Cerebellar nuclear complex (tissue), 1 donor: ENCODE measurements at places on chromosomes 1 and 21.

DNA sequence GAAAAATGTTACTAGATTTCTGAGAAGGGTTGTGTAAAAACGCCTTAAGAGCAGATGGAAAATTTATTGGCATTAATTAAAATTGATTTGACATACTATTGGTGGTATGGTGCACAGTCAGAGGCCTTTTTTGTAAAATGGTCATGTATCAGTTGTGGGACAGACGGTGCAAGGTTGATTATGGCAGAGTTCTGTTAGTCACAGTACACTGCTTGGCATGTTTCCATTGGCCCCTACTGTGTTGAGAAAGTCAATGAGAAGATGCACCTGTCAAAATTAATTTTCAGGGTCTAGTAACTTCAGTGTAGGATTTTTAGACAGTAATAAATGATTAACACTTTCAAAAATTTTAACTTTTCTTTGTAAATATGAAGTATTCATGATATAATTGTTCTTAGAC, 4.4 kb downstream of the B3GALT2 start:
- DNase-seq = peak; percentile 45

DNA sequence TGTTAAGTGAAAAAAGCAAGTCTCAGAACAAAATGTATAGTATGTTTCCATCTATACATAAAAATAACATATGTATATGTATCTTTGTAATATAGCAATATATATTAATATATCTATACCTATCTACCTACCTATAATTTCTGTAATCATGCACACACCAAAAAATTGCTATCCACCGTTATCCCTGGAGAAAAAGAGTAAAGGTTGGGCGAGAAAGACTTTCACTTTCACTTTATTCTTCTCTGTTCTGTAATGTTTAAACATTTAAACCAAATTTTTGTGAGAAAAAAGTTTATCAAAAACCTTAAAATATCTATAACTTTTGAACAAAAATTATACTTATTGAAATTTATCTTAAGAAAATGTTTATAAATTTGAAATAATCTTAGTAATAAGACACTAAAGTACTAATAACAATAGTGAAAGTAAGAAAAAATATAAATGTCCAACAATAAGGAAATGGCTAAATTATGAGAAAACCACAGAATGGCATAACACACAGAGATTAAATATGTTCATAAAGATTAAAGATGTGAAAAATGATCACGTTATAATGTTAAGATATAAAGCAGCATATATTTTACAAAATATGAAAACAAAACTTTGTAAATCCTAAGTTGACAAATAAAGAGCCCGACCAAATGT, 74.0 kb upstream of the LRRC53 start:
- DNase-seq = no peak

DNA sequence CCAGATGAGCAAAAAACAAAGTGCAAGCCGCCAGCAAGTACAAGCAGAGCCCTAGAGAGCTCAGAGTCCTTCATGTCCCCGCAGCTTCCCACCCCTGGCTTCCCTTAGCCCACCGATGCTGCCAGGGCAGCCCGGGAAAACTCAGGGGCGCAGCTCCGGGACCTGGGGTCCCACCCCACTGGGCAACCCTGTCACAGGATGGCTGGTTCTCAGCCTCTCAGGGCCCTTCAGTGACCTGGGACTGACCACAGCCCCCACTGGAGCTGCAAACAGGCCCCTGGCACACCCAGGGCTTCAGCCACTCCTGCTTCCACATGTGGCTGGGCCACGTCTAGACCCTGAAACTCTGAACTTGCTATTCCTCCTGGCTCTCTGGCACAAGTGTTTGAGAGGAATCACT, 49.5 kb downstream of the CHD5 start:
- no peak for DNase-seq

- DNase-seq = no peak
Observed at GRCh38 chr1:202213361-202214088, 19.9 kb downstream of the LGR6 start.

DNA sequence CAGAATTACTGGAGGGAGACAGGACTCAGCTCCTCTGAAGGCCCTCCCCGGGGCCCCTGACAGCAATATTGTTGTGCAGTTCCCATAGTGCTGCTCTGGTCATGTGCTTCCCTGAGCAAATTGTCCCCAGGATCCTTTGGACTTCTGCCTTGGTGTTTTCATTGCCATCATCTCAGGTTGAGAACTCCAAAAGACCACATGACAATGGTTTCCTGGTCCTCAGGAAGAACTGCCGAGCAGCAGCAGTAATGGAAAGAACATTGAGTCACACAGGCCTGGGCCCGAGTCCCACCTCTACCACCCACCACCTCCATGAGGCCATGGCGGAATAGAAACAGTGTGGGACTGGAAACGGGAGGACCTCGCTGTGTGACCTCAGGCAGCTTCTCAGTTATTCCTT, 6.3 kb upstream of the CTTNBP2NL start:
- DNase-seq = no peak

DNA sequence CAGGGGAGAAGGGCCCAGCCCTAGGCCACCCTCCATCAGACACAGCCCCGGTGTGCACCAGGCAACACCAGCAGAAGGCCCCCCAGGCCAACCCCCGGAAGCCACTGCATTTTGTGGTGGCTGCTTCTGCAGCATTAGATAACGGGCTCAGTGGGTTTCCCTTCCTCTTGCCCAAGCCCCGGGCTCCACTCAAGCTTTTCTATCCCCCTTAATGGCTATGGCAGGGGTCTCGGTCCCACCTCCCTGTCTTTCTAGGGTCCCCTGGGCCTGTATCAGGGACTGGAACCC, 18.9 kb downstream of the C1orf174 start:
- no peak for DNase-seq

- no peak for DNase-seq
Observed at GRCh38 chr1:44460107-44460882, 55.2 kb downstream of the RNF220 start.

GRCh38 chr1:225754940-225755641, 22.5 kb upstream of the SRP9 start:
- DNase-seq = no peak

DNA sequence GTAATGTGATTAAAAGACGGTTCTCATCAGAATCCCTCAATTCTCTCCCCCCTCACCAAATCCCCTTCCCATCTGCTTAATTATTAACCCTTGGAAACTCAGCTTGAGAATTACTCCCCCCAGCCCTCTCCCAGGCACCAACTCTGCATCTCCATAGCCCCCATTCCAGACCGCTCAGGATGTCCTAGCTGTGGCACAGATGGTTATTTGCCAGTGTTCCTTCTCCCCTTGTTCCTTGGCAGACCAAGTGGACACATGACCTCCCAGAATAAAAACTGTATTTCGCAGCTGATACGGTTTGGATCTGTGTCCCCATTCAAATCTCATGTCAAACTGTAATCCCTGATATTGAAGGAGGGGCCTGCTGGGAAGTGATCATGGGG, 14.6 kb downstream of the HENMT1 start:
- DNase-seq = no peak

DNA sequence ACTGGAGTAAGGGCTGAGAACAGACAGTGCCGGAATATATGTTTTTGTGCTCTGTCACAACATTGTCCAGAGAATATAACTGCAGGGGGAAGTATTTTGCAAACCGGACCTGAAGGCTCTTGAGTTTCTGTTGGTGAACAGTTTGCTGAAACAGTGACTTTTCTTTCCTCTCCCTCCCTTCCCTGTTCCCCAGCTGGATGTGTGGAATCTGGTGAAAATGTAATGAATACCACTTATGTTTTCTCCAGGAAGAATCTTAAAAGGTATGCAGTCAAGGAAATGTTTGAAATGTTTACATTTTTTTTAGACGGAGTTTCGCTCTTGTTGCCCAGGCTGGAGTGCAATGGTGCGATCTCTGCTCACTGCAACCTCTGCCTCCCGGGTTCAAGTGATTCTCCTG, 23.4 kb downstream of the CHAF1B start:
- DNase-seq = no peak

GRCh38 chr21:17793246-17794123, 25.7 kb downstream of the C21orf91 start:
- no peak for DNase-seq

DNA sequence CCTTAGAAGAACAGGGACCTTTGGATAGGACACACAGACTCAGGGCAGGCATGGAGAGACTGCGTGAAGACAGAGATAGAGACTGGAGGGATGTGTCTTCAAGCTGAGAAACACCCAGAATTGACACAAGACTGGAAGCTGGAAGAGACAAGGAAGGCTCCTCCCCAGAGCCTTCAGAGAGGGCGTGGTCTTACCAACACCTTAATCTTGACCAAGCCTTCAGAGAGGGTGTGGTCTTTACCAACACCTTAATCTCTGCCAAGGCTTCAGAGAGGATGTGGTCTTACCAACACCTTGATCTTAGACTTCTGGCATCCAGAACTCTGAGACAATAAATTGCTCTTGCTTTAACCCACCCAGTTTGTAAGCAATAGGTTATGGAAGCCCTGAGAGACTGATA, 481.4 kb upstream of the VAMP3 start:
- DNase-seq = no peak

DNA sequence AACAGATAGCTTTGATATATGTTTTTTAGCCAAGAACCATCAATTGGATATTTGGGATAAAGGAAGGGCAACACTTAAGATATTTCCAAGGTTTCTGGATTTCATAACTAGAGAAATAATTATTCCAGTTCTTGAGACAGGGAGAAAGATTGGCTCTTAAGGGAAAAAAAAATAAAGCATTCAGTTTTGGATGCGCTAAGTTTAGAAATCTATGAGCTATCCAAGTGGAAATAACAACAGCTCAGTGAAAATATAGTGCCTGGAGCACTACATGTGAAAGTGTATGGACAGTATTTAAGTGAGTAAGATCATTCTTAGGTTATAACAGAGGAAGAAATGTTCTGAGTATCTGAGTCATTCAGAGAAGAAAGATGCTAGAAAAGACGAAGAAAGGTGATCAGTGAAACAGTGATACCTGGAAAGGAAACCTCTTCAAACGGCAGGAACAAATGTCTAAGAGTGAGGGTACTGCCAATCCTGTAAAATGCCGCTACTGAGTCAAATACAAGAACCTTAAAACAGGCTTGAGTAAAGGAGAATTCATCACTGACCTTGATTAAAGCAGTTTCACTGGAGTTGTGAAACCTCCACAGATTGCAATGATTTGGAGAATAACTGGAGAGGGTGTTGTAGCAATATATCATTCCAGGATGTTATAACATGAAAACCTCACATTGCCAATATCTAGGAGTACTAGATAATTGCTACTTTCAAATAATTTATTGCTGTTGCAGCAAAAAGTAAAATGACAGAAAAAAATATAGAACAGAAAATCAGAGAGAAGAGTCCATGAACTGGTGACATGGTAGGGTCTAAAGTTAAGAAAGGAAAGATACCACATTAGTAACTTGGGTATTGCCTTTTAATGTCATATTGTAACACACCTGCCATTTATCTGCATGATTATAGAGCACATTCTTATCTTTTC, 482.1 kb upstream of the RGS18 start:
- DNase-seq = no peak

DNA sequence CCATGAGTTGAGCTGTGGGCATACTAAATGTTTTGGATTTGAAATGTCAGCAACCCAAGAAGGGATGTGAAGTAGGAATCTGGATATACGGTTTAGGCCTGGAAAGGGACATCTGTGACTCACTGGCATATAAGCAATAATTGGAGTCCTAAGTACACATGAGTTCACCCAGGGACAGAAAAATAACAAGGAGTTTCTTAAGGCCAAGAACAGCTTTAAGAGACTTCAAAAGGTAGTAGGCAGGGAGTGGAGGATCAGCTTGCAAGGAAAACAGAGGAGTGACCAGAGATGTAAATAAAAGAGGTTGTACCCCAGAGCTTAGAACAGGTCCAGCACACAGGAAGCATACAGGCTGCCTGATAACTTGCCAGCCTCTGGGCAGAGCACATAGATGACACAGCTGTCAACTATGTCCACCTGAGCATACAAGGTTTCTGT, 28.1 kb downstream of the TMEM50B start:
- DNase-seq = no peak

DNA sequence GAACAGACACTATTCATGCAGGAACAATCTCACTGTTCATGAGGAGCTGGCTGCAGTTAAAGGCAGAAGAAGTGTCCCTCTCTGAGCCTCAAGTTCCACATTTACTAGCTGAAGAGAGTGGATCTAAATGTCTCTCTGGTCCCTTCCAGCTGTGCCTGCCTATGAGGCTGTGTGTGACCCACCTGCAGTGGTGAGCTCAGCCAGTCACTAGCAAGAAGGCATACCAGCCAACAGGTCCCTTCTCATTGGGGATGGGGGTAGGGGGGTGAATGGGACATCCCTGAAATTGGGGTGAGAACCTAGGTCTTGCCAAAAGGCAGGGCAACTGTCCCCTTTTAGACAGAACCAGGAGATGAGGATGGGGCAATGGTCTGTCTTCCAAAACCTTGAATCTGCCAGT, 13.6 kb downstream of the RD3 start:
- no peak for DNase-seq

DNA sequence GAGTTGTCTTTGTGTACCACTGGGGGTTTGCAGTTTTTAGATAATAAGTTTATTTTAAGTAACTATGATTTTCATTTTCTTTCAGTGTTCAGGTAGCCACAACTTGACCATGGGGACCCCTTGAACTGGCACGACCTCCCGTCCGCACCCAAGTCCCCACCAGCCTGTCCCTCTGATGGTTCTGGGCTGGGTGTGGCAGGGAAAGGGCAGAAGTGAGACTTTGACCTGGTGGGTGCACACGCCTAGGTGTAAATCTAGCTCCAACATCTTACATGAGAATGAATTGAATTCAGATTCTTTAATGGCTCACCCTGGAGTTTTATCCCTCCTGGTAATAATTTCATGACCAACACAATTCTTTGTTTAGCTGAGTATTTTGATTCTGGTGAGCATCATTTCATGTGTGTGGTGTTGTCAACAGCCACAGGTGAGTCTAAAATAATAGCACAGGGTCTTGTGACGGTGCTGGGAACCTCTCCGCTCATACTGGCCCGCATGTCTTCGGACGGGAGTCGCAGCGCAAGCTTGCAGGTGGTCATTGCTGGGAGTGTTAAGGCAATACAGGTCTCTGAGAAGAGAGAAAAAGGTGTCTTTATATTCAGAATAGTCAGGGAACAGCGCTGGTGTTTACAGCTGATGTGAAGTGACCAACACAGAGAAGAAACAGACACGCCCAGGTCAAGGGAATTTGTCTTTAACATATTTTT, 50.8 kb upstream of the POFUT2 start:
- no peak for DNase-seq

DNA sequence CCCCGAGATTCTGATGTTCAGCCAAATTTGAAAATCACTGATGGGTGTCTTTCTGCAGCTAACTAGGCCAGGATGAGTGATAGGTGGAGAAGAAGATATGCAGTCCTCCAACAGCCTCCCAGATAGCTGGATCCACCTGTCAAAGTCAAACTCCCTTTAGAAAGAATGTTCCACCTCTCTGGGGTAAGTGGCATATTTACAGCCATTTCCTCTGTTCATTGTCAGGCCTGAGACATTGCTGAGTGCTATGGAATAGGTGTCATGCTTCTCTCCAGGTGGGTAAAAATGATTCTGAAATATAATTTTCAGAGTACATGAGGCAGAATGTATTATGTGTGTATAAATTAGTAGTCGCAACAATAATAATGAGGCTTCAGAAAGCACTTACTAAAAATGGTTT, 316.8 kb downstream of the TTLL7 start:
- no peak for DNase-seq

DNA sequence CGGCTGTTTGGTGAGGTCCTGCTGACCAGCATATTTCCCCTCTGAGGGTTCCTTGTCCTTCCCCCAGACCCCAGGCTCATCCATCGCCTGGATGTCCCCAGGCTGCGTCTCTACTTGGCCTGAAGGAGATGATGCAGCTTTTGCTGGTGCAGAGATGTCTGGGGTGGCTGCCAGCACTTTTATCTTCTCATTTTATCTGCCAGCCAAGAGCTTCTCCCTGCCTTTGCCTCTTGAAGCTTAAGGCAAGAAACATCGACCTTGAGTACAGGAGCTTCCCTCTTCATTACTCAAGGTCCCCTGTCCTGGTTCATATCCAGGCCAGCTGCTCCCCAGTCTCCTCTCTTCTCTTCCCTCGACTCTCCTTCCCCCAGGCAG, 9.2 kb upstream of the H6PD start:
- DNase-seq = no peak
